Hematopoietic multipotent progenitor cell treated with erythropoietin and hydrocortisone succinate and interleukin-3 and kit ligand, for 4 days (in vitro differentiated cells): ENCODE measurements at places on chromosomes 1 and 21.
A peak's percentile ranks its signal among the peaks of the same experiment; 100 is the strongest.

DNA sequence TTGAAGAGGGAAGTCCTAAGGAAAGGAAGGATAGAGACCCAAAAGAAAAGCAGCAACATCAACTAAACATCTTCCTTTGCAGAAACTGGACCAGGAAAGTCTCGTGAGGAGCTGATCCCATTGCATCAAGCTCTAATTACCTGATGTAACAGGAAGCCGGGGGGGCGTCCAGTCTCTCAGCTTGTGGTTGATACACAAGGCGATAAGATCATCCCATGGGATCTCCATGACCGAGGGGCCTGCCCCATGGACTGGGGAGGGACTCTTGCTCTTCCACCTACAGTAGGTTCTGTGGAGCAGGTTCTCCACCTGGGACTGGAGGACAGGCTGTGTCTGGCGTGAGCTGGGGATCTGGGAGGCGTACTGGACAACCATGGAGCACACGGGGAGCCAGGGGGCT, 14.8 kb upstream of the LSS start:
- DNase-seq = no peak

DNA sequence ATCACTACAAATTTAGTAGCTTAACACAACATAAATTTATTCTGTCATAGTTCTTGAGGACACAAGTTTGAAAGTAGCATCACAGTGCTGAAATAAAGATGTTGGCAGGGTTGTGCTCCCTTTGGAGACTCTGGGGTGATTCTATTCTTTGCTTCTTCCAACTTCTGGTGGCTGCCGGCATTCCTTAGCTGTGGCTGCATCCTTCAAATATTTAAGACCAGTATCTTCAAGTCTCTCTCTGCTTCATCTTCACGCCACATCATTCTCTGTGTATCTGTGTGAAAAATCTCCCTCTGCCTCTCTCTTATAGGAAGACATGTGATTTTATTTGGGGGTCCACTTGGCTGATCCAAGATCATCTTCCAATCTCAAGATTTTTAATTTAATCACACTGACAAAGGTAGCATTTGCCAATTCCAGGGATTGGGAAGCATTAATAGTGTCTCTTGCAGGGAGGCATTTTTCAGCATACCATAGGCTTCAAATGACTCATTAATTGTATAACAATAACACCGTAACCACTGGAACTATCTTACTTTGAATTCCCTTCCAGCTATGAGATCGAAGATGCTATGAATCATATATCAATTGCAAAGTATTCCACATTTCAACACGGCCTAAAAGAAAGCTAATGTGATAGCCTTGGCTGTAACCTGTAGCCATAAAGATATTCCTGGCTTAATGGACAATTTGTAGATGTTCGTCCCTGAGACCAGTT, 74.6 kb downstream of the DPT start:
- no peak for DNase-seq

DNA sequence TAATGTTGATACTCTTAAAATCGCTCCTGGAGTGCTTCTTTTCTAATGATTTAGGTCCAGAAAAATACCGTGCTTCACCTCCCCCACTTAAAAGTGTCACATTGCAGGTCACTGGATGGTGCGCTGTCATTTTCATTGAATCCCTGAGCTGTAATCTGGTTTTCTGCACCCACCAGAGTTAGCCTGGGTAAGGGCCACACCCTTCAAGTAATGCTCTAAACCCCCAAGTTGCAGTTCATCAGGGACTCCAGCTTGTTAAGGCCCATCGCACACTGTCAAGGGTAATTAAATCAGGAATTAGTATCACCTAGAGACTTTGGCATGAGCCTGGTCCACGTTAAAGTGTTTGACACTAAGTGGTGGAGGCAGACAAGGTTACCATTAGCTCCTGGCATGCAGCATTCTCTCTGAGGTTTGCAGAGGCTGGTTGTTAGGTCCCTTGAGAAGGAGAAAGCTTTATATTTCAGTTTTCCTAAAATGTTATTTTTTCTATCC, 34.0 kb downstream of the ASTN1 start:
- no peak for DNase-seq

DNA sequence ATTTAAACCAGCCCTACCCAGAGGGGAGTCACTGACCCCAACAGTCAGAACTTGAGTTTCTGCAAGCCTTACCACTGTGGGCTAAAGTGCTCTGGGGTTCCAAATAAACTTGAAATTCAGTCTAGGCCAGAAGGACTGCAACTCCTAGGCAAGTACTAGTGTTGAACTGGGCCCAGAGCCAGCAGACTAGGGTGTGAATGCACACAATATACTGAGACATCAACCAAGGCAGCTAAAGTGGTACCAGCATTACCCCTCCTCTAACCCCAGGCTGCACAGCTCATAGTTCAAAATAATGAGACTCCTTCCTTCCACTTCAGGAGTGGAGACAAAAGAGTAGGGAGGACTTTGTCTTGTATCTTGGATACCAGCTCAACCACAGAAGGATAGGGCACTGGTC, 18.9 kb upstream of the IL20 start:
- peak; percentile 33 for DNase-seq

- DNase-seq = no peak
These were observed 104.8 kb downstream of the RGL1 start for GRCh38 chr1:183909672-183910071.

DNA sequence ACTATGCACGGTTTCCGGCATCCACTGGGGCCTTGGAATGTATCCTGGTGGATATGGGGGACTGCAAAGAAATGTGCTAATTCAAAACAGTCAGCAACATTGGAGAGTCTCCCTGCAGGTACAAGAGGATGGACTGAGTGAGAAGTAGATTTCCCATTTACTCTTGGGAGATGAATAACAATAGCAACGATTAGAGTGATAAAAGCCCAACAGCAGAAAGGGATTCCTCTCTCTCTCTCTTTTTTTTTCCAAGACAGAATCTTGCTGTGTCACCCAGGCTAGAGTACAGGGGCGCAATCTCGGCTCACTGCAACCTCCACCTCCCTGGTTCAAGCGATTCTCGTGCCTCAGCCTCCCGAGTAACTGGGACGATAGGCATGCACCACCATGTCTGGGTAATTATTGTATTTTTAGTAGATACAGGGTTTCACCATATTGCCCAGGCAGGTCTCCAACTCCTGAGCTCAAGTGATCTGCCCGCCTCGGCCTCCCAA, 5.0 kb upstream of the SHCBP1L start:
- DNase-seq = no peak

GRCh38 chr1:29523576-29523975, 287.3 kb downstream of the PTPRU start:
- DNase-seq = no peak

- DNase-seq = peak; percentile 79
These were observed 31.6 kb downstream of the OSBPL9 start for GRCh38 chr1:51648180-51649109.

- no peak for DNase-seq
These were observed 200.0 kb downstream of the NFIA start for GRCh38 chr1:61282387-61282786.
